GM12878 (cell line): ENCODE measurements at places on chromosomes 2 and 18. TPM values are rescaled to one million over a fixed set of nuclear protein-coding genes. Genes with fewer than 3 reads are reported as not detected.

KCNE4 gene
- total RNA-seq, result not detected in 2 replicates

PTH2R gene
- total RNA-seq, result not detected in 2 replicates

GRCh38 chr18:24499814-24500213 is 39.4 kb downstream of the HRH4 start:
- H3K27me3 ChIP-seq, result no peaks in the 10 kb centered on the region
- no peaks in the 10 kb centered on the region for H3K36me3 ChIP-seq
- H3K4me1 ChIP-seq, result no peaks in the 10 kb centered on the region
- no peak overlapping the region for H3K27ac ChIP-seq
- no peak for DNase-seq
- no peak overlapping the region for H3K4me3 ChIP-seq

DNA sequence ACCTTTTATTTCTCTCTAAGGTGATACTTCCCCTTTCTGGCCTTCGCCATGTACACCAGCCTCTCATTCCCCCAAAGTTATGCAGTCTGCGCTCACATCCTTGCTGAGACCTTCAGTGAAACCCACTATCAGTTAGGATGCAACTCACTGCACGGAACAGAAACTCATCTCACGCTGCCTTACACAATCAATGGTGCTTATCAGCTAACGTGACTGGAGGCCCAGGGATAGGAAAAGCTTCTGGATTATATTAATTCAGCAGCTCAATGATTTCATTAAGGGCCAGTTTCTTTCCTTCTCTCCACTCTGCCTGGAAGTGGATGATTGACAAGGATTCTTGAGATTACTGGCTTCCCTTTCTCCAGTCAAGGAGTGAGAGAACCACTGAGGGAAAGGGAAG is 44.8 kb downstream of the CDH2 start:
- DNase-seq, result no peak
- no peaks in the 10 kb centered on the region for H3K27me3 ChIP-seq
- no peaks in the 10 kb centered on the region for H3K4me1 ChIP-seq
- no peak overlapping the region for H3K4me3 ChIP-seq
- no peak overlapping the region for H3K27ac ChIP-seq
- no peaks in the 10 kb centered on the region for H3K36me3 ChIP-seq

DNA sequence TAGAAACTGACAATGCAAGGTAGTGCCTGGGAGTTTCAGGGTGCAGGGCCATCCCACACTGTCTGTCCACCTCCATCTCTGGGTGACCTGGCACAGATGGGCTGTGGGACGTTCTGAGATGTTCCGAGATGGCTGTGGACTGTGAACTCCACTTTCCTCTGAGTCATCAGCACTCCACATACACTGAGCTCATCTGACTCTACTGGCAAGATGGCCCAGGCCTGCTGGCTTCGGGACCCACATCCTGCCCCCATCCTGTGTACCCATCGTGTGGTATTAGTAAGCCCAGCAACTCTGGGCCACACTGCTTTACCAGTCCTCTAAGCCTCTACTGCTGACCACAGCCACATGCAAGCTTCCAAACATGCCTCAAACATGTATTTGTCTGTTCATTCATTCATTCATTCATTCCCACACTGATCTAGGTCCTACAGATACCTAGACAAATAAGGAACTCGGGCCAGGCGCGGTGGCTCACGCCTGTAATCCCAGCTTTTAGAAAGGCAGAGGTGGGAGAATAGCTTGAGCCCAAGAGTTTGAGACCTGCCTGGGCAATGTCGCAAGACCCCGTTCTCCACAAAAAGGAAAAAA is 124.8 kb upstream of the CXCR4 start:
- no peaks in the 10 kb centered on the region for H3K27me3 ChIP-seq
- DNase-seq, result no peak
- no peak overlapping the region for H3K4me3 ChIP-seq
- H3K4me1 ChIP-seq, result peaks cover 21% of the 10 kb centered on the region

DNA sequence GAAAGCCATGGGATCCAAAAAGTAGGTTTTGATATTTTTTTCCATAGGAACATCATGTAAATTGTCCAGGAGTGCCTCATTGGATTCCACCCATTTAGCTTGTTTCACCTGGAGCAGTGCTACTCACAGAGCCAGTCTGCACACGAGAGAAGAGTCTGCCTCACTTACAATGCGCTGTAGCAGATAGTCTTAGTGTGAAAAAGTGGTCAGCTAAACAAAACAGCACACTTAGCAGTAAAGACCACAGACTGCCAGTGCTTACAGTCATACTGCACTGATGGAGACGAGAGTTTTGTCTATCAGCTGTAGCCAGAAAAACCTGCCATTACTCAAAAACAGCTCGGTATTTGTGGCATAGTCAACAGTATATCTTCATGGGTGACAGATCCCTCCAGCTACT is 113.5 kb upstream of the LDLRAD4 start:
- H3K4me3 ChIP-seq, result no peak overlapping the region
- DNase-seq, result no peak
- no peak overlapping the region for H3K27ac ChIP-seq
- no peaks in the 10 kb centered on the region for H3K4me1 ChIP-seq

- no peaks in the 10 kb centered on the region for H3K36me3 ChIP-seq
- DNase-seq, result no peak
- H3K4me1 ChIP-seq, result no peaks in the 10 kb centered on the region
Observed at GRCh38 chr18:39772155-39772919, 2182.7 kb upstream of the PIK3C3 start.

DNA sequence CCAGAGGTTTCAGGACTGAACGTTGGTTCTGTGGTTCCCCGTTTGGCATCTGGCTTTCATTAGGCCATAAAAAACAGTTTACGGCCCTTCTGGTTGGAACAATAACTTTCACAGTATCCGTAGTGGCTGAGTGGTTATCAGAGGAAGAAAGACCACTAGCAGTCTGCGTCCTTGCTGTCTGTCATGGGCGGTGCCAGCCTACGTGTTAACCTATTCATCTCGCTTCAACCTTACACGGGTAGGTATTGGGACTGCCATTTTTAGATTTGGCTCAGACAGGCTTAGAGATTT is 42.6 kb upstream of the ROCK2 start:
- no peaks in the 10 kb centered on the region for H3K36me3 ChIP-seq
- peaks cover 10% of the 10 kb centered on the region for H3K4me1 ChIP-seq
- no peak for DNase-seq
- no peaks in the 10 kb centered on the region for H3K27me3 ChIP-seq
- H3K4me3 ChIP-seq, result no peak overlapping the region

- H3K27me3 ChIP-seq, result no peaks in the 10 kb centered on the region
- H3K4me1 ChIP-seq, result peaks cover 14% of the 10 kb centered on the region
- H3K27ac ChIP-seq, result no peak overlapping the region
- no peak for DNase-seq
Observed at GRCh38 chr2:64787698-64788097, 134.0 kb upstream of the SERTAD2 start.

DNA sequence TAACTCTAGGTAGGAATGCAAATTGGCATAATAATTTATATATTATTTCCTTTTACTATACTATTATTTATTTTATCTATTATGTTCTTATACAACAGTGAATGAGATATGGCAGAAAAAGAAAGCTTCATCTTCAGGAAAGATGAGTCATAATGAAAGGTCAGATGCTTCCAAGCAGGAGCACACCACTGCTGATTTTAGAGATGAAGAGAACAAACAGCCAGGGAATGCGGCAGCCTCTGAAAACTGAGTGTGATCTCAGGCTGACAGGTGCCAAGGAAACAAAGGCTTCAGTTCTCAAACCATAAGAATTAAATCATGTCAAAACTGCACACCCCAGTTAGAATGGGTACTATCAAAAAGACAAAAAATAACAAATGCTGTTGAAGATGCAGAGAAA is 149.0 kb downstream of the CCDC178 start:
- H3K4me3 ChIP-seq, result no peak overlapping the region
- no peak overlapping the region for H3K27ac ChIP-seq
- no peak for DNase-seq
- H3K4me1 ChIP-seq, result no peaks in the 10 kb centered on the region
- no peaks in the 10 kb centered on the region for H3K27me3 ChIP-seq

GRCh38 chr2:120599072-120599471 is 136.6 kb upstream of the GLI2 start:
- no peak overlapping the region for H3K4me3 ChIP-seq
- H3K27ac ChIP-seq, result no peak overlapping the region
- H3K36me3 ChIP-seq, result no peaks in the 10 kb centered on the region

- 0 out of 2 replicates have a peak within 1 kb of the TSS, but pooled peaks have one; percentile 44 for H3K4me3 ChIP-seq
- no peak for DNase-seq
- no peaks in the 10 kb centered on the region for H3K4me1 ChIP-seq
- H3K36me3 ChIP-seq, result no peaks in the 10 kb centered on the region
- peaks cover 5% of the 10 kb centered on the region; the same call in 1 of the 2 replicates for H3K27me3 ChIP-seq
- no peak within 1 kb of the TSS for H3K27ac ChIP-seq
Observed at GRCh38 chr2:134718817-134719814, at the start of gene TMEM163. Gene TMEM163 (minus strand): TSS chr2:134719000.

GRCh38 chr2:16661936-16662839 is 3.4 kb downstream of the CYRIA start:
- H3K36me3 ChIP-seq, result no peaks in the 10 kb centered on the region
- no peaks in the 10 kb centered on the region; the same call in 1 of the 2 replicates for H3K27me3 ChIP-seq
- H3K4me3 ChIP-seq, result no peak overlapping the region
- H3K4me1 ChIP-seq, result peaks cover 38% of the 10 kb centered on the region

- H3K4me1 ChIP-seq, result no peaks in the 10 kb centered on the region
- no peak overlapping the region for H3K4me3 ChIP-seq
- no peak overlapping the region for H3K27ac ChIP-seq
- H3K36me3 ChIP-seq, result peaks cover 11% of the 10 kb centered on the region; the same call in 1 of the 2 replicates
- no peak for DNase-seq
Observed at GRCh38 chr2:208326016-208326415, 60.0 kb downstream of the PIKFYVE start.
